ENCODE measurements at places on chromosomes 2 and 18. TPM values are rescaled to one million over a fixed set of nuclear protein-coding genes. Genes with fewer than 3 reads are reported as not detected.

DNA sequence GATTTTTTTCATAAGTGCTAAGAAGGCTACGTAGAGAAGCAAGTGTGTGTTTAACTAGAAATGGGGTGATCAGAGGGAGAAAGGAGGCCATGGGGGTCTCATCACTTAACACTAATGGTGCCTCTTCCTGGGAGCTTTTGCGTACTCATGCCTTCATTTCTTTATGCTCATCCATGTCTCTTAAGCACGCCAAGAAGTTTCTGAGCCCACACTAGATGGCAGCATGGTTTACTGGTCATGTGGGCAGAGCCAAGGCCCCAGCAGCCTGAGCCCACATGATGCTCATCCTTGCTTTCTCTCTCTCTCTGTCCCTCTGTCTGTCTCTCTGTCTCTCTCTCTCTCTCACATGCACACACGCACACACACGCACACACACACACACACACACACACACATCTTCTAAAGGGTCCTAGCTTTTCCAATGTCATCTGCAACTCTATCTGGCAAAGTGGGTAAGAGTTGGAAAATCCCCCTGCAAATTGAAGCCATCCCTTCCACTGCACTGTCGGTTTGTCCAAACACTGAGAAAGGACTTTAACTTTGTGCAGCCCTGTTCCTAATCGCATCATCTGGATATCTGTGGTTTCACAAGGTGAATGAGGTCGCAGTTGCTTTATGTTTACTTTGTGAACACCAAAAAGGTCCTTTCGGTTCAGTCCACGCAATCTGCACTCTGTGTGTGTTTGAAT lies 137.1 kb upstream of the CCDC68 start:
- H3K27me3 ChIP-seq, result no peaks in the 10 kb centered on the region
- no peak for DNase-seq
- no peak overlapping the region for H3K27ac ChIP-seq
- H3K4me3 ChIP-seq, result no peak overlapping the region
- H3K4me1 ChIP-seq, result no peaks in the 10 kb centered on the region
- H3K36me3 ChIP-seq, result no peaks in the 10 kb centered on the region

DNA sequence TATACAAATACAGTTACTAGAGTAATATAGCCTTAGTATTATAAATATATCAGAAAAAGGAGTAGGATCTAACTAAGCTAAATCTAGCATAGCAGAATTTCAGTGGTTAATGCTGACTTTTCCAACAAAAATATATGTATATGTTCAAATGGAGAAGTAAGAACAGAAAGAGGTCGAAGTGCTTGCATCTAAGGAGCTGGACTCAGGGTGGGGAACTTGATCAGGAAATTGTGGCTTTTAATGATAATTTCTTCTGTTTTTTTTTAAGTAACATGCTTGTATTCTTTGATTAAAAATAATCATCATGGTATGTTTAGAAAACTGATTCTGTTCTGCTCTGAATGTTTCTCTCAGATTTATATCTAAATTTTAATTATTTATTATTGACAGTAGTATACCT lies 327.1 kb downstream of the GALNT13 start:
- DNase-seq, result no peak
- no peaks in the 10 kb centered on the region for H3K27me3 ChIP-seq
- H3K4me3 ChIP-seq, result no peak overlapping the region

GRCh38 chr2:177826897-177827296 lies 245.7 kb downstream of the PDE11A start:
- no peaks in the 10 kb centered on the region for H3K36me3 ChIP-seq
- no peak overlapping the region for H3K27ac ChIP-seq
- no peak overlapping the region for H3K4me3 ChIP-seq
- H3K27me3 ChIP-seq, result no peaks in the 10 kb centered on the region

Gene ANKRD29
- total RNA-seq, result 0.28 TPM

GRCh38 chr18:61360404-61361383 lies 27.5 kb downstream of the CDH20 start:
- H3K36me3 ChIP-seq, result no peaks in the 10 kb centered on the region
- H3K27me3 ChIP-seq, result peaks cover 4% of the 10 kb centered on the region
- no peak for DNase-seq
- no peak overlapping the region for H3K4me3 ChIP-seq

- DNase-seq, result no peak
- no peaks in the 10 kb centered on the region for H3K27me3 ChIP-seq
- no peak overlapping the region for H3K27ac ChIP-seq
- no peak overlapping the region for H3K4me3 ChIP-seq
- peaks cover 3% of the 10 kb centered on the region for H3K36me3 ChIP-seq
Measured at GRCh38 chr2:241627675-241628074, 9.3 kb downstream of the THAP4 start.

Gene ANKRD30B
- not detected for total RNA-seq

DNA sequence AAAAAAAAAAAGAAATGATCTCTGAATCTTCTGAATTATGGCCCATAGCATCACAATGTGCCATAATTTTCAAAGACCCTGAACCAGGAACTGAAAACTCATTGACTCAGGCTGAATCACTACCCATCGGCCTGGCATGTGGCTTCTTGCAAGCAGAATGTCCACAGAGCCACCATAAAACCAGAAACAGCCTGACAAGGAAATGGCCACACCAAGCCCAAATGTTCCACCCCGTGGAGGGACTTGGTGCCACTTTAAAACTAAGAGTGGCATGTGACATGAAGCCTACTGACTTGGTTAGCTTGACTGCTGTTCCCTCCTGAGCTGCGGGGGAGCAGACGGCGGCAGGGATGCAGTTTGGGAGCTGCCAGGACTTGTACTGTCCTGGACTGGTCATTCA lies 71.2 kb upstream of the RBM44 start:
- no peak for DNase-seq
- H3K27me3 ChIP-seq, result no peaks in the 10 kb centered on the region
- H3K27ac ChIP-seq, result no peak overlapping the region
- H3K4me1 ChIP-seq, result peaks cover 23% of the 10 kb centered on the region
- H3K36me3 ChIP-seq, result no peaks in the 10 kb centered on the region
- no peak overlapping the region for H3K4me3 ChIP-seq

DNA sequence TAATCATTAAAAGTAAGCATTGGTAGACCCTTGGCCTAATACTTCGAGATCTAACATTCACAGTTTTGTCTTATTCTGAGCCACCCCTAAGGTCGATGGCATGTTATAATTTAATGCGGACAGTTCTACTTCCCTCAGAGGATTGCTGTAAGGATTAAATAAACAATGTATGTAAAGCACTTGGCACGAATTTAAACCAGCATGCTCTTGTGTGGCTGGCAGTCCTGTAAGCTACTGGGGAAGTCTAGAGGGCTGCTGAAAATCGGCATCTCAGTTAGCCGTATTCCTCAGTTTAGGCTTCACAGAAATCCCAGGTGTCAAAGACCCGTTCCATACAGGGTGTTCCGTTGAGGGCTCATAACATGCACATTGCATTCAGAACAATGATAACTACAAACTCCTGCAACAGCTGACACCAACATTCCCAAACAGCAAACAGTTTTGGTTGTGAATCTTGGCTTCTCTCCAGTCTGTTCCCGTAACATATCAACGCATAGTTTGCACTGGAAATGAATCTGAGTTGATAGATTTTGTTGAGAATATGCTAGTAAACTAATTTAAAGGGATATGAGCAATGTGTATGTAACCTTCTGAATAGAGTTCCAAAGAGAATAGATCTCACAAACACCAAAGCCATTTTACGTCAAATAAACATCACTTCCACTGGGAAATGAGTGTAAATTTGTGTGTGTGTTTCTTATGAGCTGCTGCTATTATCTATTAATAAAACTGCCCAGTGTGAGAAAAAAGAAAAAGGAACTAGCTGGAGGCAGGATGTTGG lies 52.2 kb upstream of the ACKR3 start:
- no peak for DNase-seq
- H3K36me3 ChIP-seq, result no peaks in the 10 kb centered on the region
- H3K4me3 ChIP-seq, result no peak overlapping the region

DNA sequence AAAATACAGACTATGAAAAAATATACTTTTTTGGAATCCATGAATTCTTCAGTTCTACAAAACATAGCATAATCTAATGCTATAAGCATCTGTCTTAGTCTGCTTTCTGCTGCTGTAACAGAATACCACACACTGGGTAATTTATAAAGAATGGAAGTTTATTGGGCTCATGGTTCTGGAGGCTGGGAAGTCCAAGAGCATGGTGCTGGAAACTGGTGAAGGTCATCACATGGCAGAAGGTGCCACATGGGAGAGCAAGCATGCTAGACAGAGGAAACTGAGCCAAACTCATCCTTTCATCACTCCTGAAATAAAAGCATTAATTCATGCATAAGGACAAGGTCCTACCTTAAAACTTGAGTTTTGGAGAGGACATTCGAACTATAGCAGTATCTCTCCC lies 26.6 kb upstream of the NOSTRIN start:
- no peaks in the 10 kb centered on the region for H3K36me3 ChIP-seq
- no peak overlapping the region for H3K4me3 ChIP-seq
- no peak for DNase-seq
- no peaks in the 10 kb centered on the region for H3K27me3 ChIP-seq

DNA sequence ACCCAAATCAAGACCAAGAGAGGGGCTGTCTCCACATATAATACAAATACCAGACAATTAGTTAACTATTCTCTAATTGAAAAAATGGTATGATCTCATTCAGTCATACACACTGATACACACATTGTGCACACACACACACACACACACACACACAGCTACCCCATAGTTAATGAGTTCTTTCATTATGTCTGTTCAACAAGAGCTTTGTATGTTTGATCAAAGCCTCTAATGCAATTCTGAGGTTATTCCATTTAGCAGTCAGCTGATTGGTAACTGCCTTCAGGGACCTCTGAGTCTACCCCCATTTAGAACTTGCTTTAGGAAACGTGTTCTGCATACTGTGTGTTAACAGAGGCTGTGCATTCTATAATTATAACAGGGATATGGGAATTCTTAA lies 741.4 kb upstream of the LRRTM4 start:
- H3K27me3 ChIP-seq, result no peaks in the 10 kb centered on the region
- H3K4me1 ChIP-seq, result no peaks in the 10 kb centered on the region
- H3K36me3 ChIP-seq, result no peaks in the 10 kb centered on the region
- H3K27ac ChIP-seq, result no peak overlapping the region

DNA sequence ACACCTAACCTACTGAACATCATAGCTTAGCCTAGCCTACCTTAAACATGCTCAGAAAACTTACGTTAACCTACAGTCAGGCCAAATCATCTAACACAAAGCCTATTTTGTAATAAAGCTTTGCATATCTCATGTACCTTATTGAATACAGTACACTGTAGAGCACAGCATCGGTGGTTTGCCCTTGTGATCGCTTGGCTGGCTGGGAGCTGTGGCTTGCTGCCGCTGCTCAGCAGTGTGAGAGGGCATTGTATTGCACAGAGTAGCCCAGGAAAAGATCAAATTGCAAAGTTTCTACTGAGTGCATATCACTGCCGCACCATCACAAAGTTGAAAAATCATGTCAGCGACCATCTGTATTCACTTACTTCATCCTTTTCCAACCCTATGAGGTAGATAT lies 62.3 kb upstream of the NCK2 start:
- H3K4me3 ChIP-seq, result no peak overlapping the region
- H3K27ac ChIP-seq, result no peak overlapping the region
- H3K27me3 ChIP-seq, result peaks cover 2% of the 10 kb centered on the region
- no peaks in the 10 kb centered on the region for H3K4me1 ChIP-seq
- no peaks in the 10 kb centered on the region for H3K36me3 ChIP-seq

DNA sequence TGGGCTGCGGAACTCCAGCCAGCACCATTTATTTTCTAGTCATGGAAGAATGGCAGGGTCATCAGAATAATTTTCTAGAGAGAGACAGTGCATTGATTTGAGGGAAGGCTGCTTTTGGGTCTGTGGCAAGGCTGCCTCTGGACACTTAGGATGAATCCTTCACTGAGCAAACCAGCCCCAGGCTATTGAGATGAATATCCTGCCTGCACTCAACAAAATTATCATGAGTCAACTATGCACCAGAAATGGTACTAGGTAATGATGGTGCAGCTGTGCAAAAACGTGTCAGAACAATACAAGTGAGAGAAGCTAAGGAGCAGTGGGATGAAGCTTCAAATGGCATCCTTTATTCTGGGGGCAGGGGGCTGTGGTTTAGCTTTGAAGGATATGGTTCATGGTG lies 115.8 kb downstream of the SPHKAP start:
- no peaks in the 10 kb centered on the region for H3K36me3 ChIP-seq
- H3K27me3 ChIP-seq, result peaks cover 3% of the 10 kb centered on the region
- H3K4me3 ChIP-seq, result no peak overlapping the region

Gene SERPINB4
- total RNA-seq, result not detected

Gene ZNF24
- 30.3 TPM for total RNA-seq

- H3K36me3 ChIP-seq, result no peaks in the 10 kb centered on the region
- no peaks in the 10 kb centered on the region for H3K4me1 ChIP-seq
- H3K27me3 ChIP-seq, result no peaks in the 10 kb centered on the region
- no peak for DNase-seq
Measured at GRCh38 chr2:111954602-111955332, 56.4 kb downstream of the MERTK start.

DNA sequence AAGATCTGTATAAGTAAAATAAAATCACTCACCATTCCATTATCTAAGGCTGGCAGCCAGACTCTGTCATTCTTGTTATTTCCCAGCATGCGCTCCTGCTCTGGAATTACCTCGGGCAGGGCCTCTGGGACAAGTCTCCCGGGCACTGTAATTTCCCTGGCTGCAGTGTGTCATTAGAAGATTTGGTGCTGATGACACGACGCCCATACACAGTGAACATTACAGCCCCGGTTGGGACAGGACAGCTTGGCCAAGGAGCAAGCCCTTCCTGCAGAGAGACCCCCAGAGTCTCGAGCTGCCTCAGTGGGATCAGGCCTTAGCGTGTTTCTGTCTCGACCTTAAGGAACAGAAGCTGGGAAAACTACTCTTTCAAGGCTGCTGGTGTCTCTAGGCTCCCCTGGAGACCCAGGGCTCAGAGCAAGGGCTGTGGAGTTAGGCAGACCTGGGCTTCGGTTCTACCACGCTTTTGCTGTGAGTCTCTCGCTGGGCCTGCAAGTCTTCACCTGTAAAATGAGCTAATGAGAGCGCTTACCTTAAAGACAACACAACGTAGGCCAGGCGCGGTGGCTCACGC lies 39.7 kb downstream of the SMAD7 start:
- H3K36me3 ChIP-seq, result no peaks in the 10 kb centered on the region
- DNase-seq, result no peak
- H3K27ac ChIP-seq, result no peak overlapping the region
- H3K4me1 ChIP-seq, result no peaks in the 10 kb centered on the region
- H3K27me3 ChIP-seq, result no peaks in the 10 kb centered on the region

DNA sequence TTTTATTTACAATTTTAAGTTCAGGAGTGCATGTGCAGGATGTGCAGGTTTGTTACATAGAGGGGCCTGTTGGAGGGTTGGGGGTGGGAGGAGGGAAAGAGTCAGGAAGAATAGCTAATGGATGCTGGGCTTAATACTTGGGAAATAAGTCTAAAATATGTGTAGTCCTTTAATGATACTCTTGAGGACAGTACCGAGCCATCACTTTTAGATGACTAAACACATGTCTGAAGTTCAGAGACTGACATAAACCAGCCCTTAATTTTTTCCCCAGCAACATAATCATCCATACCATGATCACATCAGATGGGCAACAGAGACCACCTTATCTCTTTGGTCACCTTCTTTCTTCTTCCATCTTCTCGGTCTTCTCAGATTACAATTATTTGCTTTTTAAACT lies 189.1 kb upstream of the COL3A1 start:
- no peaks in the 10 kb centered on the region for H3K4me1 ChIP-seq
- no peak overlapping the region for H3K4me3 ChIP-seq
- no peaks in the 10 kb centered on the region for H3K36me3 ChIP-seq
- H3K27me3 ChIP-seq, result no peaks in the 10 kb centered on the region
- DNase-seq, result no peak
